ENCODE measurements at places on chromosomes 6 and 20.

DNA sequence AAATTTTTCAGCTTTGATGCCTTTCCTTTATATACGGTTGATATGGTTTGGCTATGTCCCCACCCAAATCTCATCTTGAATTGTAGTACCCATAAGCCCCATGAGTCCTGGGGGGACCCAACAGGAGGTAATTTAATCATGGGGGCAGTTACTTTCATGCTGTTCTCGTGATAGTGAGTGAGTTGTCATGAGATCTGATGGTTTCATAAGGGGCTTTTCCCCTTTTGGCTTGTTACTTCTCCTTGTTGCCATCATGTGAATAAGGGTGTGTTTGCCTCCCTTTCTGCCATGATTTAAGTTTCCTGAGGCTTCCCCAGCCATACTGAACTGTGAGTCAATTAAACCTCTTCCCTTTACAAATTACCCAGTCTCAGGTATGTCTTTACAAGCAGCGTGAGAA lies 66.8 kb downstream of the ARHGAP18 start:
- no peak for DNase-seq

DNA sequence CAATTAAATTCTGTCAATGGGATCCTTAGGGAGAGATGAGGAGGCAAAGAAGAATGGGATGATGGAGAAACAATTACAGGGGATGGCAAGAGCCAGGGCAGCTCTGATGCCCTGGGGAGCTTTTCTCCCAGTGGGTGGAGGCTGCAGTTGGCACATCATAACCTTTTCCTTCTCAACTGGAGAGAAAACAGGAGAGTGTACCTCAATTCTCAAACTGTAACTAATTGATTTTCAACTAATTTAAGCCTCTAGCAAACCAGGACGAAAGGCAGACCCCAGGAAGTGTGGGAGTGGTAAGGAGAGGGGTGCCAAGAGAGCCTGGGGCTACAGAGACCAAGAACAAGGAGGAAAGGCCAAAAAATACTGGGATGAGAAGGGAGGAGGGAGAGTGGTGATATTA lies 5.7 kb downstream of the BMP5 start:
- no peak for DNase-seq

DNA sequence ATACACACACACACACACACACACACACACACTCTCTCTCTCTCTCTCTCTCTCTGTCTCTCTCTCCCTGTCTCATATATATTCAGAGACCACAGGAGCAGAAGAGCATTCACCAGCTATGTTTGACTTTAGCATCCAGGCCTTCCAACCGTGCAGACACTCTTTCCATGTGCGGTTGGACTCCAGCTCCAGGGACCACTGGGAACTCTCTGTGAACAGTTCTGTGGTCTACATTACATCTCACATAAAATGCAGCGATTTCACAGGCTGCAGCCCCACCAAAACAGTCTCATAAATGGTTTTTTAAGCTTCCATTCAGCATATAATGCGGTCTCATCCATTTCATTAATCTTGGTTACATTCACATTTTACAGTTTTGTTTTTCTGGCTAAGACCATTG lies 508.4 kb upstream of the SULF2 start:
- DNase-seq = no peak

- DNase-seq = no peak
These were observed 42.1 kb downstream of the NUDT3 start for GRCh38 chr6:34350137-34350933.

- no peak for DNase-seq
These were observed 10.9 kb upstream of the E2F1 start for GRCh38 chr20:33697129-33697528.

GRCh38 chr20:19730706-19731105 lies 27.4 kb upstream of the RIN2 start:
- DNase-seq = no peak

GRCh38 chr6:90008908-90009501 lies 114.7 kb downstream of the GJA10 start:
- DNase-seq = peak; percentile 11

DNA sequence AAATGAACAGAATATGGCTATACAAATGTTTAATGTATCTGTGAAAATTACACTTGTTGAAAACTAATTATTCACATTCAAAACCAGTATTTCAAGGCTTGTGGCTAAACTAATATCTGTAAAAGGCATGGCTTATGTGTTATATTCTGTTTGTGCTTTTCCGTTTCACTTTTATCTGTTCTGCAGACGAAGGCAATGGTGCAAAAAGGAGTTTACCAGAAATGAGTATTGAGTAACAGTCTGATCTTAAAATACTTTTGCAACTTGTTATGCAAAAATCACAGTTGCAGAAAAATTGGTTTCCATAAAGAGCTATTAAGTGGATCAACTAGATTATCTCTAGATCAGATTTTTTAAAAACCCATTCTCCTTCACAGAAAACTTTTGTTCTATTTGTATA lies 9.4 kb upstream of the STX11 start:
- no peak for DNase-seq
